Fibroblast of skin of right quadriceps (primary cell): ENCODE measurements at places on chromosomes 12 and 14.

DNA sequence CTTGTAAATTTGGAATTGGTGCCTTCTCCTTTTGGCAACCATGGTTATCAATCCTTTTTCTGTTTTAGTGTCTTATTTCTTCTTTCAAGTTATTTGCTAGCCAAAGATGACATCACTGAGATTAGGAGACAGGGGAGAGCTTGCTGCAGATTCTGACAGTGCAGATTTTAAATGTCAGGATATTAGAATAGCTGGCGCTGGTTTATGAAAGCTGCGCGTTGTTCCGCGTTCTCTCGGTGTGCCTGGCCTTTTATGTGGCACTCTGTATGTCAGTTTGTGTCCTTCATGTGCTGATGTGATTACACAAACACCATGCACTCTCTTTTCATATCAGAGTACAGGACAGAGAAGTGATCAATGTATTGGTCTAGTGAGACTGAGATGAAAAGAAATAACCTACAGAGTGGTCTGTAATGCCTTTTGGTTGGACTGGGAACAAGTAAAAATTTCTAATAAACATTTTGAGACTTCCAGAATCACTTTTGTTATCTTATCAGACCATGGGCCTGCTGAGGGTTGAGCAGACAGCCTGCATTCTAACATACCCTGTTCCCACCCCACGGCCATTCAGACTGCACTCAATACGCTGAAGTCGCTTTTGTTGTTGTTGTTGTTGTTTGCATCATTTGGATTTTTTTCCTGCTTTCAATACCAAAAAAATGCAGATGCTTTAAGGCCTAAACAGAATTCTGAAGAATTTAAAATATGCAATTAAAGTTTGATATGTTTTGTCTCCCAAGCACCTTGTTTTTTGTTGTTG, 49.7 kb upstream of the TRAF3 start:
- no peak for DNase-seq

- DNase-seq, result no peak
These were observed 2.3 kb upstream of the ZNF705A start for GRCh38 chr12:8154526-8154925.

GRCh38 chr12:101671157-101671791, 26.2 kb upstream of the CHPT1 start:
- DNase-seq, result no peak

DNA sequence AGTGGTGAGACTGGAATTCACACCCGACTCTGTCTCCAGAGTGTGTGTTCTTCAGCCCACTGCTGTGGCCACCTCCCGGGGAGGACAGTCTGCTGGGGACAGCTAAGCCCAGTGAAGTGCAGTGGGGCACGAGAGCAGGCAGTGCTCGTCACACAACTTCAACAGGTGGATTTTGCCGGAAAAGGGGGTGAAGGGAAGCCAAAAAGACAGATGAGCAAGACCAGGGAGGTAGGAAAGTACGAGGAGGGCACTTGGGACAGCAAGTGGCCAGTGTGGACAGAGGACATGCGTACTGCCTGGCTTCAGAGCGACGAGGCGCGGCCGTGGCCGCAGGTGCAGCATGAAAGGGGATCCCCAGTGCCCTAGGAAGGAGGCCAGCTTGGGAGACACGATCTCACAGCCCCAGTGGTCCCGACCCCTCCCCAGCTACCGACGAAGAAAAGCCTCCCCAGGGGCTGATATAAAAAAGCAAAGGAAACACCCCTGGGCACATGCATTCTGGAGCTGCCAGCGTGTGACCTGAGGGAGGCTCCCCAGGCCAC, 96.1 kb downstream of the FBXL14 start:
- no peak for DNase-seq
